ENCODE measurements at places on chromosomes 4 and X.

GRCh38 chr4:97353876-97354275 lies 789.4 kb downstream of the STPG2 start:
- no peak for DNase-seq

DNA sequence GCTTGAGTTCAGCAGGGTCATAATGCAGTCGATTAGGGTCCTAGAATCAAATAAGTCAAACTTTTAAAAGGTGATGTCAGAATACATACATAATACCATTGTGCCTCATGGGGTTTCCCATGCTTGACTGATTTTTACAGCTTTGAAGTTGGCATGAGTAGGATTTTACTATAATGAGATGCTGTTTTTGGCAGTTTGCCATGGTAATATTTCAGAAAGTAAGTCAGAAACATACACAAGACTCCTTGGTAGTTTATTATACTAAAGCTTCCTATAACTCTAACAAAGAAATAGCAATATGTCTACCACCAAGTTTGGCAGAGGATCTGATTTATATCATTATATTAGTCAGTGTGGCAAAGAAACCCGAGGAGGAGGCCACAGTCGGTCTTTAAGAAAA lies 45.2 kb downstream of the PHKA2 start:
- DNase-seq = peak; percentile 27

GRCh38 chrX:82237328-82237727 lies 1035.4 kb downstream of the SH3BGRL start:
- no peak for DNase-seq

GRCh38 chr4:119523399-119523798 lies 105.2 kb downstream of the PDE5A start:
- DNase-seq = no peak

GRCh38 chr4:186144198-186144945 lies 39.9 kb downstream of the FAM149A start:
- DNase-seq = peak; percentile 48

GRCh38 chrX:47264483-47265173 lies 31.8 kb downstream of the USP11 start:
- no peak for DNase-seq

DNA sequence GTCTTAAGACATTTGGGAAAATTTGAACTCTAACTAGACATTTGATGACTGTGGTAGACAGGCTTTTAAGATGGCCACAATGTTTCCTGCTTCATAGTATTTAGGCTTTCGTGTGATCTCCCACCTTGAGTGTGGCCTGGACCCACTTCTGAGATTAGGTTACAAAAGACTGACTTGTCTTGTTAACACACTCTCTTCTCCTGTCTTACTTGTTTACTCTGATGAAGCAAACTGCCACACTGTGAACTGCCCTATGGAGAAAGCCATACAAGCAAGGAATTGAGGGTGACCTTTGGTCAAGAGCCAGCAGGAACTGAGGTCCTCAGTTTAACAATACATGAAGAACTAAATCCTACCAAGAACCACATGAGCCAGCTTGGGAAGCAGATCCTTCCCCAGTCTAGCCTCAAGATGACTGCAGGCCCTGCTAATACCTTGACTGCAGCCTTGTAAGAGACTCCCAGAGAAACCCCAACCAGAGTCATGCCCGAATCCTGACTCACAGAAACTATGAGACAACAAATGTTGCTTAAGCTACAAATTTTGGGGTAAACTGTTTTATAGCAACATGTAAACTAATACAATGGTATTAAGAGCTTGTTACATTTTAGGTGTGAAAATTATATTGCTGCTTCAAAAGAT lies 20.3 kb downstream of the UBA6 start:
- peak; percentile 3 for DNase-seq

GRCh38 chr4:120685756-120686278 lies 236.7 kb downstream of the PRDM5 start:
- peak; percentile 15 for DNase-seq

DNA sequence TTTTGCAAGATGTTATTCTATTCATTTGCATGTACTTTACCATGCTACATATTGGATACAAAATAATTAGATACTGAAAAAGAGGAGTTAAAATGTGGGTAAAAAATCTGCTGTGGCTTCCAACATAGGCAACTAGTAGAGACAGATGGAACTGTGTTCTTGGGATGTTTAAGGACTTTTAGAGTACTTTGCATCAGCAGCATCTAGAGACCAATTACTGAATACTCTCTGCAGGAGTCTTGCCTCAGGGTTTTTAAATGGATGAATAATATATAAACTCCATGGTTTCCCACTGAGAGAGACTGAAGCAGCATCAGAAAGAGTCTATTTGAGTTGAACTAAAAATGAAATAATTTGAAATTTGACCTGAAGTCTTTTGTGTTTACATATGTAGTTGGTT lies 676.7 kb downstream of the GALNTL6 start:
- no peak for DNase-seq

- DNase-seq = no peak
Measured at GRCh38 chr4:106698621-106699195, 330.1 kb upstream of the GIMD1 start.

GRCh38 chrX:34770511-34770910 lies 113.4 kb upstream of the TMEM47 start:
- DNase-seq = no peak

- DNase-seq = peak; percentile 10
Measured at GRCh38 chr4:181507180-181507835, 735.9 kb upstream of the TENM3 start.

DNA sequence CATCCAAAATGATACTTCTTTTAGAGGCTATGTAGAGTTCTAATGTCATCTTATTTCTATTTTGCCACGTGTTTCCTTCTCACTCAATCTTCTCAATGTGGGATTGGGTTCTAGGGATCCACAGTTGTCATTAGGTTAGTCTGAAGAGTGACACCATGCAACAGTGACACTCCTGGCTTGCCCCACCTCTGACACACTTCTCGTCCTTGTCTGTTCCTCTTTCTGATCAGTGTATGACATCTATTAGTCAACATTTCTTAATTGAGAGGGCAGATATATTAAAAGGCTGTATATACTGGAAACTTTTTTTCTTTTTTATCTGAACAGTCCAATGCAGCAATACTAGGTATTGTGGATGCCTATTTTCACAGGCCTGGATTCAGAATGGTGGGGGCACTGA lies 67.6 kb upstream of the GYPA start:
- no peak for DNase-seq

DNA sequence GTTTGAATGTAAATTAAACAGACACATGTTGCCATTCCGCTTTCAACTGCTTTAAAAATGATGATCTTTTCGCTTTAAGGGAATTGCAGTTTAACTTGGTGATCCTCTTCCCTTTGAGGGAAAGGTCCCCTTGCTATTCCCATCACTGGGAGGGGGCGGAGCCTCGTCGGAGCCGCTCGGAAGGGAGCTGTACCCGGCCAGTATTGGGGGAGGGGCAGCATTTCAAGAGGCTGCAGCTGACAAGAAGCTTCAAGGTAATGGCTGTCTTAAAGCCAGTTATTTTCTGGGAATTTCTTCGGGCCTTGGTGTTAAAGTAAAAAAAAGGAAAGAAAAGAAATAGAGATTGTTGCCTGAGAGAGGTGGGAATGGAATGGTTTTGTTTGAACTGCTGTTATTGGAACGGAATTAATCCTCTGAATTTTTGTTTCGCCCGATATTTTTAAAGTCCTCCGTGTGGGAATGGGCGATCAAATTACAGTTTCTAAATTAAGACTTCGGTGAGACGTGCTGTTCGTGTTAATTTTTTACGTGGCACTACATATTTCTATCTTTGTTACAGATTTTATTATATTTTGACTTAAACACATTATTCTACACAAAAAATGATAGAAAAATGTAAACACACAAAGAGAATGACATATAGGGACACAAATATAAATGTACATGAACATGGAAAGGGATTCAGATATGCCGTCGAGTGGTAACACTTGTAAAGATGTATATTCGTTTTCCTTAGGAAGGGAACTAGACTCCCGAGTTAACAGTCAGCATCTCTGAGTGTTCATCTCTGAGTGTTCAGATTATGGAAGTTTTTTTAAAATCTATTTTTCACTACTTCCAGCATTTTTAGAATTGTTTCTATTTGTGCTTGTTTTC lies 9.2 kb downstream of the PWWP3B start:
- DNase-seq = peak; percentile 56

GRCh38 chr4:152696764-152697261 lies 17.0 kb upstream of the TMEM154 start:
- no peak for DNase-seq

DNA sequence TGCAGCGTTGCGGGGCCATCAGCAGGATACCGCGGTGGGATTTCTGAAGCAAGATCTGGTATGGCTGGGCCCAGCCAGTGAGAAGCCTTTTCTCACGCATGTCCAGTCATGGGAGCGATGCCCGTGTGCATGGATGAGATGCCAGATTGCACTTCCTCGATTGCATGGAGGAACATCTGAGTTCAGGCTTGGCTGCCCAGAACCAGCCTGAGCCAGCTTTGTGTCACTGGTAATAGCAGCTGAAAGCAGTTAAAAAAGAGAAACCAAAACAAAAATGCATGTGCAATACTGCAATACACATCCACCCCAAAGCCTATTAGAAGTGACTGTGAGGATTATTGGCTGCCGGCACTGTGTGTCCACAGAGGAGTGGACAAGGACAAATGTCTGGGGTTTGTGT lies 59.3 kb downstream of the PSAPL1 start:
- peak; percentile 25 for DNase-seq

GRCh38 chr4:183409934-183410333 lies 34.5 kb upstream of the CDKN2AIP start:
- no peak for DNase-seq

DNA sequence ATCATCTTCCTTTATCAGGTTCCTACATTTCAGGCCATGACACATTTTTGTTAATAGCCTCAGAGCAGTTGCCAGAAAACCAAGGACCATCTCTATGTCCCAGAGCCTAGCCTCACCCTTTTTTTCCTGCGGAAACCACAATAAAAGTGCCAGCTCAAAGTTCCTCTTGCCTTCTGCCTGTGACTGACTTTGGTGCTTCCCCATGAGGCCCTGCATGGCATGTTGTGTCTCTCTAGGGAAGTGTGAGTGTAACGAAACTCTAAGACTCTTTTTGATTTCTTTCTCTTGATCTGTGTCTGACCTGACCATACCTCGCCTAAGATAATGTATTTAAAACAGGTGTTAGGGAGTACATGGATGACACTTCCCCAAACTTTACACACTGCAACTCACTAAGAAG lies 642.3 kb upstream of the BOD1L1 start:
- no peak for DNase-seq

- no peak for DNase-seq
Measured at GRCh38 chr4:132502096-132502552, 647.0 kb upstream of the PCDH10 start.

DNA sequence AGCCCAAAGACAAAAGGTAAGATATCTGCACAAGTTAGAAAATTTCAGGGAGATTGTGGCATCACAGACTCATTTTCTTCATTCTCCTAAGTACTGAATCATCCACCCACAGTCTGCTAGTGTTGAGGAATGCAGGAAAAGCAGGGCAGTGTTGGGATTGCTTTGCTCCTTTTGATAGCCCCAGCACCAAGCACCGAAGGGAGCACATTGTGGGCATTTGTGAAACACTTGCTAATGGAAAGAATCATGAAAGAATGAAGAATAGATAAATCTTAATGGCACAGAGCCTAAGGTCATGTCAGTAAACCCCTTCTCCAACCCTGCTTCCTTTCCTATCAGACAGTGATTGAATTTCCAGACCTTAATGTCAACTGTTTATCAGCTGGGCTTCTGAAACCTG lies 103.1 kb upstream of the GPRIN3 start:
- DNase-seq = no peak

DNA sequence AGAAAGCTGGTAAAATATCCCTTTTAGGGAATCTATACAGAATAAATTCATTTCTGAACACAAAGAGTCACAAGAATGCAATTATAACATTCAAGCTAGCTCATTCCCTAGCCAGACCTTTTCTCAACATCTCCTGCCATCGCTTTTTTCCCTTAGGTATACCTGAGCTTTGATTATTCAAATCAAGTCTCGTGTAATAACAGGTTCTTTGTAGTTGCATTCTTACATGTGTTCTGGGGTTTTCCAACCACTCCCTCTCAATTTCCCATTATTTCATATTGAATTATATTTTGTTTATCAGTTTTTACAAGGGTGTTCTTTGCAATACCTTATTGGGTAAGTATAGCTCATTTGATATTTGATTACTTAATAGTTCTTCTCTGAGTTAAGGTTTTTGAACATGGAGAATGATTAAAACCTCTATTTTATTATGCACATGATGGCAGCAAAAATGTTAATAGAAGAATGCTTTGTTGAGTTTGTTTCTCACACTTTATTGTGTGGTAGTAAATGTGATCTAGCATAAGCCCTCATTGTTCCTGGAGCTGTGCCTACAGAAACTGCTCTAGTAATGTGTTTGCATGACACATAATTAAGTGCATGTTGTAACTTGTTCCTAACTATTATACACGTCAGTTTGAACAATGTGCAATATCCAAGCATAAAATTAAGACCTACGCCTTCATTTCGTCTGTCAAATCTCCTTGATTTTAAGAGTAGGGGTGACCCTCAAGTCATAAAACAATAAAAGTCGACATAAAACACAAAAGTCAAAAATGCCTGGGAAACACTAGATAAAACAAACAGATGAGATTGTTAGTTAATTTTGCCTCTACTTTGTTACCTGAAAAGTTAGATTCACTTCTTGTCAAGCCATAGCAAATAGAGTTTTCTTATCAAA lies 124.0 kb upstream of the POF1B start:
- no peak for DNase-seq

- DNase-seq = no peak
Measured at GRCh38 chr4:105490523-105490922, 16.7 kb upstream of the PPA2 start.

DNA sequence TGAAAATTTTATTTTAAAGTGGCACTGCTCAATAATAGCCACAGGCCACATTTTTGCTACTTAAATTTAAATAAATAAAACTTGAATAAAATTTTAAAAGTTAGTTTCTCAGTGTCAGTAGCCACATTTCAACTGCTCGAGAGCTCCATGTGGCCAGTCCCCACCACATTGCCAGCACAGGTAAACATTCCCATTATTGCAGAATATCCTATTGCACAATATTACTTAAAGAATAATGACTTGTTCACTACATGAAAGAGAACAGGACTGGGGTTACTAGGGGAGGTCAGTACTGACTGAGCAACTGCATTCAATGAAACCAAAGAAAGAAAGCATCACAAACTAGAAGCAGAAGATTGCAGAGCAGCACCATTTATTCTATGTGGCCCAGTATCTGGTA lies 2201.6 kb upstream of the TENM3 start:
- no peak for DNase-seq

DNA sequence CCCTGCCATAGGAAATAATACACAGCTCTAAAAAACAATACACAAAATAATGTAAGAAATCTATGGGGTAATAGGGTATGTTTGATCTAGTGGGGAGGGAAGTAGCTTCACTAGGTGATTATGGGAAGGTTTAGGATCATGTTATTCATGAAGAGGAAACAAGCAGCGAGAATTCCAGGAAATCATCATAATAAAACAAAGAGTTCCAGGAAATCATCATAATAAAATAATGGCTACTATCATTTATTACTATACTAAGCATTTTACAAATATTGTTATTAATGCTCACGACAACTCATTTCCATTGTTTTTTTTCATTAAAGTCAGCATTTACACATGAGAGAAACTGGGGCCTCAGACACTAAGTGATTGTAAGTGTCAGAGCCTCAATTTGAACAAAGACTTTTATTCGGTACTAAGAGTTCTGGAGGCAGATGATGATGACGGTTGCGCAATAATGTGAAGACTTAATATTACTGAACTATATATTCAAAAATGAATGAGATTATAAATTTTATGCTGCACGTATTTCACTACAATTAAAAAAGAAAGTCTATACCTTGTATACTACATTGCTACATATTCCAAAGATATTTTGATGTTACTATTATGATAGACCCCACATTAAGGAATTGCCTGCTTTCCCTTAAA lies 12.2 kb upstream of the CXCL8 start:
- no peak for DNase-seq

GRCh38 chr4:80261989-80262600 lies 4.4 kb upstream of the FGF5 start:
- DNase-seq = no peak
